ENCODE measurements at places on chromosomes 7 and 10.

DNA sequence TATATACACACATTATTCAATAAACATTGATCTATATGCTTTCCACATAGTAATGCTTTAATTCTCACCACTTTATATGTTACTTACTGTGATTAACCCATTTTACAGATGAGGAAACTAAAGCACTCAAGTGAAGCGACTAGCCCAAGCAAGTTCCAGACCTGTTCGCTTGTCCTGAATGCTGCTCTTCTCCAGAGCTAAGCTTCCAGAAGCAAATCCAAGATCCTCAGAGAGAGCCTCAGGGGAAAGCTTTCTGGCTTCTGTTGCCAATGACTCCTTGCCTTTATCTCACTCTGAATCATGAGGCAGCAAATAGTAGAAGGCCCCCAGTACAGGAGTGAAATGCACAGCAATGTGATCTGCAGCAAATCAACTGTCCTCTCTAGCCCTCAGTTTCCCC, 32.2 kb downstream of the XPNPEP1 start:
- DNase-seq: peak; percentile 25

DNA sequence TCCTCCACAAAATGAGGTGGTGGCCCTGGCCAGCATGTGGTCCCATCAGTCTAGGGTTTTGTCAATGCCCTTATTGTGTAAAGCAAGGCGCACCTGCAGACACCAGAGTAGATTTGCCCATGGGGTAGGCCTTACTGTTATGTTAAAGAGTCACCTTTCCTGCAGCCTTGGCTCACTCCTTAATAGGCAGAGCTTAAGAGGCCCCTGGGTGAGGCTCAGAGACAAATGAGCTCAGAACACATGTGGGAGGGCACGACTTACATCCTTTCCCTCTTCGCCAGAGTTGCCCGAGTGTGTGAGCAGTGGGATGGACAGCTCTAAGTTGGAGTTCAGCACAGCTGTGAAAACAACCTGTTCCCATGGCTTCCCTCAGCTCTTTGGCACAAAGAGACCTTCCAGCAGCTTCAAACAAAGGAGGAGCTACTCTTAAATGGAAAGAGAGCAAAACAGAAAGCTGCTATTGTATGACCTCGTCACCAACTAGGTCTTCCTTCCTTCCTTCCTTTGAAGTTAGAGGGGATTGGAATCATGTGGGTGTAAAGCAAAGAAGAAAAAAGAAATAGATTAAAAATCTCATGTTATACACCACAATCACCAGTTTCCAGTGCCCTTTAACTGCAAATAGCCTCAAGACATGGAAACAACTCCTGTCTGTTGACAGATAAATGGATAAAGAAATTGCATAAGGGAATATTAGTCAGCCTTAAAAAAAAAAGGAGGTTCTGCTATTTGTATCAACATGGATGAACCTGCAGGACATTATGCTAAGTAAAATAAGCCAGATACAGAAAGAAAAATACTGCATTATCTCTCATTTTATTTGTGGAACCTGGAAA, 11.9 kb upstream of the XPNPEP1 start:
- no peak for DNase-seq

DNA sequence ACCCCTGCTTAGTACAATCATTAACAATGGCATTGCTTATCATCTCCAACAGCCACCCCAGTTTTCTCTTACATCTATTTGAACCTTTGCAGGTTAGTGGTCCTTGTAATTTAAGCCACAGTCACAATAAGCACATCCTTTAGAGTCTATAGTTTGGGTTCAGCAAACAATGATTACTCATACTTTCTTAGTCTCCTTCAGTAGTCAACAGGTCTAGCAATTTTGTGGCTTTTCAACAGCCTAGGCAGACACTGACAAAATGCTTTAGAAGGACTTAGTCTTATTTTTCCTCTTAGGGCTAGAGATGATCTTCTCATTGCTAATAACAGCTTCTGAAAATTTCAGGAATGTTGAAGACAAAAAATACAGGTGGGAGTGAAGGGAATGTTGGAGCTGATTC, 32.3 kb upstream of the FAM204A start:
- no peak for DNase-seq

DNA sequence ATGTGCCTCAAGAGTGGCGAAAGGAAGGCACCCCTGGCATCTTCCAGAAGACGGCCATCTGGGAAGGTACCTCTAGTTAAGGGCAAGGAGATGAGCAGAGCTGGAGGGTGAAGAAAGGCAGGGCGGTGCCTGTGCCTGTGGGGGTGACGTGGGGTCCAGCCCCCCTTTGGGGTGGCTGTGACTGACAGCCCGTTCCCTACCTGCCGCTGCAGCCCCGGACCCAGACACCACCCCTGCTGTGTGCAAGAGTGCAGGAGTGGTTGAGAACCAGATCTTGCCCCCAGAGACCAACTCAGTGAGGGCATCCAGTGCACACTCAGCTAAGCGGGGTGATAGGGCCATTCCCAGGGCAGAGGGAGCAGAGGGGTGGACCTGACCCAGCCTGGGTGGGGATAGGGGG, 4.3 kb upstream of the MUC17 start:
- DNase-seq: no peak

- DNase-seq: no peak
These were observed 30.4 kb downstream of the ZNF783 start for GRCh38 chr7:149292462-149292823.

DNA sequence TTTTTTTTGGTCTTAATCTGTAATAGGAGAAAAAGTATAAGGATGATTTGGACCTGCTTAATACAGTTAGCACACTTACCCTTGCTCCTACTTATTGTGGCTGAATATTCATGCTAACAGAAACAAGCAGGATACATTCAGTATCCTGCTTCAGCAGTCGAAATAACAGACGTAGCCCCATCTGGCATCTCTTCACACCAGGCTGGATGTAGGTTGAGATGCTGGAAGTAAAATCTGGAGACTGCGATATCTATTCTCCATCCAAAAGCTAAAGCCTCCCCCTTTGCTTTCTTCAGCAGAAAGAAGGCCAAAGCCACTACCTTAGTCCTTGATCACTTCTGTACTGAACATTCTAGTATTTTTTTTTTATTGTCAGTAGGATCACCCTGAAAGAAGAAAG, 537.4 kb downstream of the AUTS2 start:
- DNase-seq: no peak

DNA sequence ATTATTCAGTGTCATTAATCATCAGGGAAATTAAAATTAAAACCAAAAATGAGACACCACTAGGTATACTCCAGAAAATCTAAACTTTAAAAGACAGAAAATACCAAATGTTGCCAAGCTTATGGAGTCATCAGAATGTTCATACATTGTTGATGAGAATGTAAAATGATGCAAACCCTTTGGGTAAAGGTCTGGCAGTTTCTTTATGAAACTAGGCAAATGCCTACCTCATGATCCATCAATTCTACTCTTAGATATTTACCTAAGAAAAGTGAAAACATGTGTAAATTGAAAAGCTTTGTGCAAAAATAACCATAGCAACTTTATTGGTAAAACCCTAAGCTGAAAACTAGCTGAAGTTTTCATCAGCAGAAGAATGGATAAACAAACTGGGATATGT, 329.5 kb upstream of the MEOX2 start:
- no peak for DNase-seq

- peak; percentile 46 for DNase-seq
These were observed 63.2 kb downstream of the NHLRC2 start for GRCh38 chr10:113917636-113918035.

DNA sequence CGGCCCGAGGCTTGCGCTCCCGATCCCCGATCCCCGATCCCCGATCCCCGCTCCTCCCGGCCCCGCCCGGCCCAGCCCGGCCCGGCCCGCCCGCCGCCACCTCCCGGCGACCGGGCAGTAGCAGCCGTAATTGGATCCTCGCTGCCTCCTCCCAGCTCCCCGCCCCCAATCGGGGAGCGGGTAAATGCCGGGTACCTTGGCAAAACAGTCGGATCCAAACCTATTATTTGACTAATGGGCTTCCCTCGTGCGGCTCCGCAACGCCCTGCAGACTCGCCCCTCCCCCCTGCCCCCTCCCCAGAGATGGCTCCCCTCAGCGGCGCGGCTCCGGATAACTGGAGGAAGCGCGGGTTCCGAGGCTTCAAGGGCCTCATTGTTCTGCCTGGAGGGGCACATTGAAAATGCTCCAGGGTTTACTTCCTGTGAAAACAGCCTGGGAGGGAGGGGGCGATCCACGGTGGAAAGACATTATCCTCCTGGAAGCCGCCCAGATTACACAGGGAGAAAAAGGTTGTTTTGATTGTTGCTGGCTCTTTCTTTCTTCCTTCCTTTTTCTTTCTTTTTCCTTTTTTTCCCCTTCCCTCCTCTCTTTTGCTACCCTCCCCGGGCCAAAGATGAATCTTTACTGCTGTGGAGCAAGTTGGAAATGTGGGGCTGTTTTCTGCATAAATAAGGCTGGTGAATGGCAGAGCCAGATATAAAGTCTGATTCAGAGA, 94.7 kb upstream of the ZMIZ1 start:
- DNase-seq: peak; percentile 10

GRCh38 chr7:138549082-138549481, 89.0 kb downstream of the TRIM24 start:
- no peak for DNase-seq

DNA sequence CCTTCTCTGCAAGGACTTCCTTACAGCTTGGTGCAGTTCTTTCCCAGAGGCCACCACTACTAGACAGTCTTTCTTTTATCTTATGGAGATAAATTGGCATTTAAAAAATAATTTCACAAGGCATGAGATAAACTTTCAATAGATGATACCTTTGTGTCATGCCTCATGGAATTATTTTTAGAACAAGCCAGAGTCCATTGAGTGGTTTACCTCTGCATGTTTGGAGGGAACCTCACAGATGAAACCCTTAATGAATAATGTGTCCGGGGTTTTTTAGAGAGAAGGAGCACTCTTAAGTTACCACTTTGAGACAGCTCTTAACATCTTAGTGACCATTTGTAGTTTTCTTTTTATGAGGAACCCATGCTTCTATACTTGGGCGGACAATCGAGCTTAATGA, 17.2 kb downstream of the NODAL start:
- DNase-seq: no peak

- DNase-seq: no peak
These were observed 588.0 kb downstream of the SORCS1 start for GRCh38 chr10:106576534-106576933.

- DNase-seq: no peak
These were observed 320.7 kb downstream of the CDC14C start for GRCh38 chr7:49245062-49245461.

- no peak for DNase-seq
These were observed 716.1 kb downstream of the KCNMA1 start for GRCh38 chr10:76921383-76922010.

- no peak for DNase-seq
These were observed 228.7 kb downstream of the REEP3 start for GRCh38 chr10:63749915-63750314.

- no peak for DNase-seq
These were observed at the start of gene LRGUK for GRCh38 chr7:134126966-134127848. Gene LRGUK, plus strand, starts transcription at chr7:134127340. Its CDS starts 28 bp downstream, at chr7:134127368.

DNA sequence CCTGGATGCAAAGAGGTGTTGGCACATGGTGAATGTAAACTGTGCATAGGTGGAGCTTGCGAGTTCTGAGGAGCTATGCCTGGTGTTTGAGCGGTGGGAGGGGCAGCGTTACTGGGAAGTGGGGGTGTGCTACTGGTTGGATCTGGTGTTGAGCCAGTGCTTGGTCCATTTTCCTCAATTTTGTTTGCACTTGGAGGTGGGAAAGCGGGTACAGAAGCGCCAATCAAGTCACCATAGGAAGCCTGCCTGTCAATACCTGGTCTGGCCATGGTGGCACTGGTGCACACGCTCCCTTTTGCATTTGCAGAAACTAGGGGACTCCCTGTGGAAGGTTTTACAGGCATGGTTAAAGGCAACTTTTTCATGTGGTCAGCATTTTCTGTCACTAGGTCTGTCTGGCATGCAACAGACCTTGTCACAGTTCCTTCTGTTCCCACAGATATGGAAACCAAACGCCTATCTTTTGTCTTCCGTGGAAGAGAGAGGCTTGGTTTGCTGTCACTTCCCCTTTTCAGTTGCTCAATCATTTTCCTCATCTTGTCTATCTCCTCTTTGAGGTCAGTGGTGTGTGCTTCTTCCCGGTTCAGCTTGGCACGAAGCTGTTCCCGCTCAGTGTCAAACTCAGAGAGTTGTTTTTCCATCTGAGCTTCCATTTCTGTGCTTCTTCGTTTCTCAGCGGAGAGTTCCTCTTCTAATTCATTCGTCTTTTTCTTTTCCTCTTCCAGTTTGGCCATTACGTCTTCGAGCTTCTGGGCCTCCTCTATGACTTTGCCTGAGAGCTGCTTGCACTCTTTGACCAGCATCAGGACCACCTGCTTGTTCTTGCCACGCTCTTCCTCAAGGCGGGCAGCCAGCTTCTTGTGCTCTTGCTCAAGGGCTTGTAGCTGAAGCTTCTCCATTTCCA, 81.1 kb downstream of the CTTNBP2 start:
- DNase-seq: no peak

DNA sequence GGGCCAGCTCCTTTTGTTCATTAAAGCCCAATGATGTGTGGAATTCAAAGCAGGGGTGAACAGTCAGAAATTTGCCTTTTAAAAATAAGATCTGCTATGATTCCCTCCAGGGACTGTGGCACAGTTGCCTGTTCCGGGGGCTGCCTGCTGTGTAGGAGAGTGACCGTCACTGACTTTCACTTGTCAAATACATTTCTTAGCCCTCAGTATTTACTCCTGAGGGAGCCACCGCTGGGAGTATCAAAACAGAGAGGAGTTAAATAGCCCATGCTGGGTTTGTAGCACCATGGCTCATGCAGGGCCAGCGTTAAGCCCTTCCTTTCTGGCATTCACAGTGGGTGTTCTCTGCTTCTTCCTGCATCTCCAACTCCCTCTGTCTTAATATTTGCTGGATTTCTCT, 897.8 kb downstream of the SORCS3 start:
- DNase-seq: no peak

DNA sequence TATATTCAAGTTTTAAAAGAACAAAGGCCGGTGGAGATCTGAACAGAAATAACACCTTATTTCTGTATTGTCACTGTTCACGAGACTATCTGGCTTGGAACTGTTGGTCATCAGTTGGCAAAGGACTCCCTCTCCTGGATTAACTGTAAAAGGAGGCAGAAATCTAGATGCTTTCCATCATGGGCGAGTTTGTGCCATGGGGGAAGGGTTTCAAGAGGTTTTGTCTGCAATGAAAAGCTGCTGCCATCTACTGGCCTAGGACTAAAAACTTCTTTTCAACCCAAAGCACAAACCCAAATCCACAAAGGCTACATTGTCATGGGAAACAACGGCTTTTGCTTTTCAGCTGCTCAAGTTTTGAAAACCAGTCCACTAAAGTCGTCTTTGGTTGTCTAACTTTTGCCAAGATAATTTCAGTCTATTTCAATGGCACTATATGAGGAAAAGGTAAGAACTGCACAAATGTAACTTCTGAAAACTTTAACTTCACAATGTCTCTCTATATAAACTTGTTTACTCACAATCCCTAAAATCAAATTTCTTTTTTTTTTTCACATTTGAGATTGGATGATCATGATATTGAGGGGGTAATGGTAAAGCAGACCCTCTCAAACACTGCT, 196.8 kb downstream of the SKAP2 start:
- peak; percentile 48 for DNase-seq
